ENCODE measurements at places on chromosomes 1 and 21.

GRCh38 chr1:111453706-111454105 is 4.4 kb downstream of the ATP5PB start:
- DNase-seq, result no peak

DNA sequence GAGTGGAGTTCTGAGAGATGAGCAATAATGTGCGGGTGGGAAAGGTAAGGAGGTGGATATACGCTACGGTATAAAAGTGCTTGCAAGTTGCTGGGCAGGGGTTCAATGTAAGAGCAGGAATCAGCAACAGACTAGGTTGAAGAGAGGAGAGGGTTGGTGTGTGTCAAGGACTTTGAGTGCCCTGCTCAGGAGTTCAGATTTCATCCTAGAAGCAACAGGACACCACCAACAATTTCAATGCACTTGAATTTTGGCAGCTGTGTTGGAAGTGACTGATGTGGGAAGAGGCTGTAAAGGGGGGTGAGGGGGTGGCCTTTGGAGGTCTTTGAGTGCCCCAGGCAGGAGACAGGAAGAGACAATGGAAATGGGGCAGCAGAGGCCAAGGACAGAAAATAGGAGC is 57.3 kb downstream of the RHOU start:
- DNase-seq, result no peak

DNA sequence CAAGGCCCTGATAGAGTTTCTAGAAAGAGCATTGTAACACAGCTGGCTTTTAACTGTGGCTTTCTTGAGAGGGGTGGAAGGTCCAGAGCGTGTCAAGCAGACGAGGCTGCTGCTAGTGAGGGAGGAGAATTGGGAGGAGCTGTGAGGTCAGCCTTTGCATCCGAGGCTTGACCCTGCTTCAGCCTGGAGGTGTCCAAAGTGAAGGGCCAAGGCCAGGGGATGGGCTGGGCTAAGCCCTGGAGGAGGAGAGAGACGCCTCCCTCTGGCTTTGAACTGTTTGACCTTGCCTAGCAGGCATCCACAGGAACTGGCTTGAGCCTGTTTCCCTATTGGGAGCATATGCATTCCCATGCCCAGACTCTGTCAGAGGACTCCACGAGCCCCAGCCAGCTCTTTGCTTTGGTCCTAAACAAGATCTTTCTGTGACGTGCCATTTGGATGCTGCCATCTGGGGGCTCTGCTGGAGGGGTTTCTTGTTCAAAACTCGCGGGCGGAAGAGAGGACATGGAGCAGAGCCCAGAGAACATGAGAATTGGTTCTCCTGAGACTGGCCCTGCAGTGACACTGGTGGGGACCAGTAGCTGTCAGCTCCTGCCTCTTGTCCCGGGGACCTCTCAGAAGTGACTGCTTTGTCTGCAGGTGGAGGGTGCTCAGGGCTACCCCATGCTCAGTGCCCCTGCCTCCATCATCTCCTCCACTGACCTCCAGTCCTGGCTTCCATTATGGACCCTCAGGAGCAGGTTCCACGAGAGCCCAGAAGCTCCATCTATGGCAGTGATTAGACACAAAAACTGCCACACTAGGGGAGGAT is 5.5 kb downstream of the ACTRT2 start:
- DNase-seq, result no peak

- no peak for DNase-seq
These were observed 326.5 kb upstream of the ESRRG start for GRCh38 chr1:217049721-217050120.

DNA sequence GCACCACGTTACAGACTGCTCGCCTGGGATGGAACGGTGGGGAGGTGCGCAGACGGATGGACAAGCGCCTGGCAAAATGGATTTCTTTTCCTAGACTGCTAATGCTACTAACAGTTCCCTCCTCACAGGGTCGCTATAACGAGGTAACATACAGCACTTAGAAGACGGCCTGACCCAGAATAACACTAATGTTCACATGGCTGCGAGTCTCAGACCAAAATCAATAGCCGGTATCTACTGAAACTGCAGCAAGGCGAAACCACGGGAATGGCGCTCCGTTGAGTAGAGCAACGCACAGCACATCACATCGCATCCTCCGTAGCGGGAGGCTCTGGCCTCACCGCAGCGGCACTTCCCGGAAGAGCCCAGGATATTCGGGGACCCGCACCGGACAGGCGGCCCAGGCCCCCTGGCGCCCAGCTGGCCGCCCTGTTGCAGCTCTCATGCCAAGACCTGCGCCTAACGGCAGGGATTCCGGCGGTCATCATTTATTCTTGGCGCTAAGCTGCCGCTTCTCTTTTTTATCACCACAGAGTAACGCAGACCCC is 46.6 kb downstream of the VPS26C start:
- DNase-seq, result peak; percentile 47

DNA sequence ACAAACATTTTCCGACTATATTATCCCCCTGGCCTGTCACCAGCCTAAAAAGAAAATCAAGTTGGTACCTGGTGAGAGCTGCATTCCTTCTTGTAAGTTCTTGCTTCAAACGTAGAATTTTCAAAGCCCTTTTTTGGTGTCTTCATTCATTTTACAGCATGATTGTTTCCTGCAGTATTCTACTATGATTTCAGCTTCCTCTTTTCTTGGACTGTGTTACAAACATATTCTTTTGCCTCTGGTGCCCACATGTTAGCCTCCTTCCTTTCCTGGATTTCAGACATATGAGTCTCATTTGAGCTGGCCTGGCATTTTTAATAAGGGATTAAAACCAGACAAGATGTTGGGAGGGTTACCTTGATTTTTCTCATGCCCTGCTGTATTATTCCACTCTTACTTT is 142.5 kb downstream of the PIGK start:
- no peak for DNase-seq

DNA sequence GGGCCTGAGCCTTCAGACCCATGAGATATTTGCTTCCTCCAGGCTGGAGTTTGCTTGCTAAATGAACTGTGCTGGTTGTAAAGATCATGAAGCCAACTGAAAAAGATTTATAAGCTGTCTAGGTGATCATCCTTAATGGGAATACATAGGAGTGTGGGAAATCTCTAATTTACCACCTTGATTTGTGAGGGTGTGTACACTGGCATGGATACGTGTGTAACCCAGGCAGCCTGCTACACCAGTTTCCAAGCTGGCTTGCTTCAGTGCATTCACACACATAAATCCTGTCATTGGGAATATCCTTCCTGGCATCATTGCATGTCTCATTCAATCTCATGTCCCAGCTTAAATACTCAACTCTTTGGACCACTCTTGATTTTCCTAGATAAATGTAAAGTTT is 57.6 kb upstream of the GNG12 start:
- DNase-seq, result no peak

GRCh38 chr1:21922090-21923013 is 14.8 kb downstream of the HSPG2 start:
- no peak for DNase-seq

DNA sequence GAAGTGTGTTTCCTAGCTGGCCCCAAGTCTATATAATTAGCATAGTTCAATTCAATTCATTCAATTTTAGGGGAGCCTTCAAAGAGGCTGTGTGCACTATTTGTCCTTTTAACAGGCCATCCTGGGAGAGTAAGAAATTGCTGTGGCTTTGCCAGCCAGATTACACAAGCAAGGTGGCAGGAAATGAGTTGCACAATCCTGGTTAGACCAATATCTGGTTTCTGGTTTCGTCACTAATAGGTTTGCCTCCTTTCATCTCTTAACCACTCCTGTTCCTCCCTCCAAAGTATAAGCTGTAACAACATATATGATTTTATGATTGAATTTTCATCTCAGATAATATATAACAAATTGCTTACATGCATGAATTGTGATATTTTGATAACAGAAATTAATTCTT is 84.1 kb upstream of the NEGR1 start:
- DNase-seq, result no peak

Measured in activated CD4-positive, alpha-beta T cell treated with anti-CD3 and anti-CD28 coated beads, Interleukin-2, amount 50 U/mL, for 48 hours (primary cell).